ENCODE measurements at places on chromosomes 11 and 22. TPM values are rescaled to one million over a fixed set of nuclear protein-coding genes. Genes with fewer than 3 reads are reported as not detected.

The ARHGAP20 gene
- 19.4 TPM for total RNA-seq

The SAA1 gene
- total RNA-seq, result not detected

The CLCF1 gene
- total RNA-seq, result not detected

The ACTN3 gene
- not detected for total RNA-seq
